Glomerular endothelial cell (primary cell): ENCODE measurements at places on chromosomes 12 and 14.

DNA sequence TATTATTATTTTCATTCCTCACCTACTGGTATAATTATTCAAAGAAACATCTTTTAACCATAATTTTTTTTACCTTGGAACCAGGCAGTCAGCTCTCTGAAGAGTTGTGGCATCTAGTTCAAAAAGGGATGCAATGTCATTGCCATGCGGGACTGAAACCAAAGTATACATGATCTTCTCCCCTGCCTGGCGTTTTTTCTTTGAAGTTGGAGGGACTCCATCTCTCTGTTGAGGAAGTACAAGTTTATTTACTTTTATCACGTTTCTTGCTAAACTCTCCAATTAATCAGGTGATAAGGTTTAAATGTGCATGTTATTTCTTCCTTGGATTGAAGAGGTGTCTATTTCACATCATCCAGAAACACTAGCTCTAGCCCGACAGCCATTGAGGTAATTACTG is 146.6 kb downstream of the ITPR2 start:
- DNase-seq: no peak

DNA sequence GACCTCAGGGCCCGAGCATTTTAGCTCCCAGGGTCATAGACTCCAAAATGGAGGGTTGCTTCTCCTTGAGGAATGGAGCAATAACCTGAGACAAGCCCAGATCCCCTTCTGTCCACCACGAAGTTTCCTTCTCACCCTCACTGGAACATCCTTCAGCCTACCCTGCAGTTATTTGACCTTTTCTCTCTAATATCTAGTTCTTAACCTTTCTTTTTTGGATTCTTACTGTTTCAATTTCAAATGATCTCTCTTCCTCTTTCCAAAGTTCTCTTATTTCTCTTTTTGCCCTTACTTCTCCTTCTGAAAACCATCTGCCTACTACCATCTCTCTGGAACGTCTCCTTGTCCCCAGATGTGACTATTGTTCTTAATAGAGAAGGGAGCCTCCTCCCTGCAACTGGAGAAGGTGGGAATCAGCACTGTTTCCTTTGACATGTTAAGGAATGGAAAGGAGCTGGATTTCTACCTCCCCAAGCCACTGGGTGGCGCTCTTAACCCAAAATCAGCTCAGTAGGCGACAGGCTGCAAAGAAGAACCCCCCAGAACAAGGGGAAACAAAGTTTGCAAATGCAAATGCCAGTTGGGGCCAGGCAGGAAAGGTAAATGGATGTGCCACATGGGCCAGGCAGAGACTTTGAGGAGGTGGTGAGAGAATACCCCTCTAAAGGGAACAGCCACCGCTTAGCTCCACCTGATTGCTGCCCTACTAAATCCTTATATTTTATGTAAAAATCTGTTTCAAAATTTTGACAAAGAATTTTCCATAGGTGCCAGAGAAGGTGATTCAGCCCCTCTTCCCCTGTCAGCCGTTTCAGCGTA is 22.4 kb upstream of the PDE1B start:
- no peak for DNase-seq

GRCh38 chr14:70753518-70753953 is 55.8 kb downstream of the MAP3K9 start:
- no peak for DNase-seq

DNA sequence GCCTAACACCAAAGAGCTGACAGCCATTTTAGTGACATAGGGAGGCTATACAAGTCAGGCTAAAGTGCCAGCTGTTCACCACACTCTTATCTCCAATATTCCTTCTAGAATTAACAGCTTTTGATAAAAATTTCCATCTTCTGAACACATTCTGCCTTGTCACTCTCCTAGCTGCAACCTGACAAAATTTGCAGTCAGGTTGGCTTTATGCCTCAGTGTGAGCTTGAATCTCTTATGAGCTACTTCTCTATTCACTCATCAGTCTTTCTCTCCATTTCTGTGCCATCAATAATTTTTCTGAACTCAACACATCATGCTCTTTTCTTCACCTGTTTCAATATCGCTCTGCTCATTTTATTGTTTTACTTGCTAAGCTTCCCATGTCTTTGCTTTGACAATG is 50.2 kb downstream of the TMTC1 start:
- DNase-seq: no peak

DNA sequence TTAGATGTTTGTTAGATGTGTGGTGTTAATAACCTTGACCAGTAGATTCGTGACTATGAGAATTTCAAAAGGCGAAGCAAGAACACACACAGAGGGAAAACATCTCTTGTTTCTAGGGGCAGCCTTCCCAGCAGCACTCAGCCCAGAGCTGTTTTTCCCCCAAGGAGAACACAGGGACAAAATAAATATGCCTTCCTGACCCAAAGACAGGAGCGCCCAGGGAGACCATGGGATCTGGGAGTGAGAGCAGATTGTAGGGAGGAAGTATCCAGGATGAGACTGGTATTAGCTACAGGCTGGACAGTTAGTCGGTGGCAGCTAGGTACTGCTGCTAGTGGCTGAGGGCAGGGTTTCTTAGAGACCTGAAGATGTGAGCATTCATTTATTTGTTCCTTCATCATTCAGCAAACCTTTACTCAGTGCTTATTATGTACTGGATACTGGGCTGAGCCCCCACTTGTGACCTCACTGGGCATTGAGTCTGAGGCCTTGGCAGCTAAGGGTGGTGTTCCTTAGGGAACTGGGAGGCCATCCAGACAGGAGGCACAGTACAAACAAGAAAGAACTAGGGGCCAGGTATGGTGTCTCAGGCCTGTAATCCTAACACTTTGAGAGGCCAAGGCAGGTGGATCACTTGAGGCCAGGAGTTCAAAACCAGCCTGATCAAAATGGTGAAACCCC is 469.8 kb downstream of the ZFP36L1 start:
- DNase-seq: no peak
